A549 treated with CORT108297 at 1 μM for 4 hours (cell line): ENCODE measurements at places on chromosomes 1 and 21. TPM values are rescaled to one million over a fixed set of nuclear protein-coding genes. Genes with fewer than 3 reads are reported as not detected.

Gene PTPRC
- total RNA-seq, result not detected in 5 replicates

Gene KIFAP3
- total RNA-seq, result 11.3 to 15.3 TPM (median 12.0 TPM) in 5 replicates

Gene TMCO1
- 158 to 191 TPM (median 161 TPM) in 5 replicates for total RNA-seq

Gene C2CD4D
- not detected in 5 replicates for total RNA-seq

Gene BGLAP
- total RNA-seq, result 0.34 to 0.75 TPM (median 0.52 TPM) in 4 of 5 replicates, not detected in the other

Gene MGST3
- 201 to 236 TPM (median 213 TPM) in 5 replicates for total RNA-seq

Gene FHAD1
- 0.44 to 0.62 TPM (median 0.55 TPM) in 5 replicates for total RNA-seq

Gene LPAR3
- total RNA-seq, result 0.22 to 0.62 TPM (median 0.26 TPM) in 5 replicates

Gene FAM72A
- total RNA-seq, result 9.6 to 12.9 TPM (median 11.8 TPM) in 5 replicates

Gene WARS2
- total RNA-seq, result 4.8 to 6.1 TPM (median 5.8 TPM) in 5 replicates

Gene CRYBG2
- 1.2 to 2.6 TPM (median 1.8 TPM) in 5 replicates for total RNA-seq

Gene VPS26C
- 26.4 to 34.1 TPM (median 28.2 TPM) in 5 replicates for total RNA-seq

Gene OR2L5
- total RNA-seq, result not detected in 5 replicates
